ENCODE measurements at places on chromosomes 5 and 9. TPM values are rescaled to one million over a fixed set of nuclear protein-coding genes. Genes with fewer than 3 reads are reported as not detected.

The NRG2 gene
- total RNA-seq, result 0.41 TPM

- DNase-seq, result no peak
These were observed 40.8 kb downstream of the CSF2 start for GRCh38 chr5:132114150-132115121.

- DNase-seq, result peak; percentile 88
These were observed 12.7 kb upstream of the CD180 start for GRCh38 chr5:67209141-67209771.

DNA sequence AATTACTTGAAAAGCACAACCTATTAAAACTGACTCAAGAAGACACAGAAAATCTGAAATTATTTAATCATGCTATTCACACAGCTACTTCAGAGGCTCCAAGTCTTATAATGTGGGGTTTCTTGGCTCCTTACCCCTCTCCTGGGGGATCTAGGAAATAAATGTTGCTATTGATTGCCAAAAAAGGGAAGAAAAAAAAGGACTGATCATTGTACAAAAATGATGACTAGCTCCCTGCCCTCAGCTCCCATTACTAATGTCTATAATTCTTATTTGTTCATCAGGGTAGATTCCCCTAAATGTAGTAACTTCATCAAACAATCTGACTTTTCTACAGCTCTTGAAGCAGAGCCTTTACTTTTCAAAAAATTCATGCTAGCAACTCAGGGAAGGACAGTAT lies 3.3 kb upstream of the SMC5 start:
- peak; percentile 44 for DNase-seq

DNA sequence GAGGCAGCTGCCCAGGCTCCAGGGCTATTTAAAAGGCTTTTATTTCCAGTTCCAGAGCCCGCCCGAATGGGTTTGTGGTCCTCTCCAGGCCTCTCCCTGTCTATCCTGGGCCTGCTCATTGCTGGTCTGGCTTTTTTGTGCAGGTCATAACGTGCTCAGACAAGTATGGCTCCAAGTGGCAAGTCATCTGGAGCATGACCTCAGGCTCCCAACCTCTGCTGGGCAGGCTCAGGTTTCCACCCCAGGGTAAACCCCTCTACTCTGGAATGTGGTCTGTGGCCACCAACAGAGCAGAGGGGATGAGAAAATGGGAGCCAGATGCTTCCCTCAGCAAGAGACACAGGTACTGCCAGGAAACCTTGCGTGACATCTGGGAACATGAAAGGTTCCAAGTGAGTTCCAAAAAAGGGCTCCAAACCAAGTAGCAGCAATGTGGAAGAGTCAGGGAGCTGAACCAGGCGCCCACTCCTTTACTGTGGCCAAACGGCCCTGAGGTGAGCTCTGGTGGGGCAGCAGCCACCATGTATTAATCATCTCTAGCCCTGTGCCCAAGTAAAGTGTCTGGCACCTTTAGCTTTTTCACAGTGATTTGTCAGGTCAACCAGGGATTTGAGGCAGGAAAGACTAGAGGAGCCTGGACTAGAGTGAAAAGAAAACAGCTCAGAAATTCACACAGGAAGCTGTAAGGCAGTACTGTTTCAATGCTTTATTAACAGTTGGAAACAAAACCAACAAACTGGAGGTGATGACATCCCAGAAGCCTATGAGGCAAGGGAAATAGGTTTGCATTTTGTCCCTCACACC lies 25.7 kb downstream of the PCDHGC5 start:
- DNase-seq, result no peak

- no peak for DNase-seq
These were observed 140.3 kb downstream of the LPAR1 start for GRCh38 chr9:110897943-110898342.

- DNase-seq, result no peak
These were observed 25.5 kb upstream of the SLC25A51 start for GRCh38 chr9:37929441-37929895.

- DNase-seq, result peak; percentile 72
These were observed 107.6 kb upstream of the PRSS3 start for GRCh38 chr9:33687779-33688178.

DNA sequence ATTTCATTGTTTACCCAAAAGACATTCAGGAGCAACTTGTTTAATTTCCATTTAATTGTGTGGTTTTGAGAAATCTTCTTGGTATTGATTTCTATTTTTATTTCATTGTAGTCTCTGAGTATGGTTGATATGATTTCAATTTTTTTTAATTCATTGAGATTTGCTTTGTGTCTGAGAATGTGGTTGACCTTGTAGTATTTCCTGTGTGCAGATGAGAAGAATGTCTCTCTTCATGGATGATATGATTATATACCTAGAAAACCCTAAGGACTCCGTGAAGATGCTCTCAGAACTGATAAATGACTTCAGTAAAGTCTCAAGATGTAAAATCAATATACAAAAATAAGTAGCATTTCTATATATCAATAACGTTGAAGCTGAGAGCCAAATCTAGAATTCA lies 202.4 kb upstream of the CDH9 start:
- DNase-seq, result no peak

DNA sequence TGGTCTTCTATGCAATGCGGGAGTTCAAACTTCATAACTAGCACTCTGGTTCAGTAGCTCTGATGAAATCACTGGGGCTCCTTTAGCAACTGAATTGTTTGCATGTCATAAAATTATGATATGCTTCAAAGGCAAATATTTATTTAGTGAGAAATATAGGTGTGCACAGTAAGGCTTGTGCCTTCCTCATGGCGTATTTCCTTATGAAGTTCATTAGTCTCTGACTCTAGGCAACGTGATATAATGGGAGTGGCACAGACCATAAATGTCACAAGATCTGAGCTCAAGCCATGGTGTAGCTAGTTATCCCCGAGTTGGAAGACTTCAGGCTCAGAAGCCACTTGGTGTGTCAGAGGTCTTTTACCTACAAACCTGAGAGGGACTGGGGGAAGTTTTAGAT lies 35.5 kb downstream of the PIP5K1B start:
- DNase-seq, result no peak

DNA sequence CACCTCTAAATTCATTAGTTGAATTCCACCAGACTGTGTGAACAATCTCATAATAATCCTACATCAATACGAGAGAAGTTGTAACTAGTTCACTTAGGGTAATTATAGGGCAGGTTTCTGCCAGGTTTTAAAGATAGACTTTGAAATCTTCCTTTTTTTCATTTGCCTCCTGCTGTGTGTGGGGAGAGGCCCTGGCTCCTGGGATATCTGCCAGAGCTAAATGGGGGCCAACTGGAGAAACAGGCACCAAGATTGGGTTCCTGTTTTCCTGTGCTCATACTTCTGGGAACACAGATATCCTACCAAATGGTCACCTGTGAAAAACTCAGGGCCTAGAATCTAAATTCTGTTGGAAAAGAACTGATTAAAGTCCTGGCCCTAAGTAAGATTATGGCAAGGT lies 42.3 kb downstream of the SH3RF2 start:
- peak; percentile 11 for DNase-seq

Measured in tongue (tissue), 3 donors.